ENCODE measurements at places on chromosomes 6 and 20. TPM values are rescaled to one million over a fixed set of nuclear protein-coding genes. Genes with fewer than 3 reads are reported as not detected.

The SPATS1 gene
- total RNA-seq: not detected

The C6orf15 gene
- total RNA-seq: not detected

The DNAH8 gene
- total RNA-seq: 0.39 TPM

DNA sequence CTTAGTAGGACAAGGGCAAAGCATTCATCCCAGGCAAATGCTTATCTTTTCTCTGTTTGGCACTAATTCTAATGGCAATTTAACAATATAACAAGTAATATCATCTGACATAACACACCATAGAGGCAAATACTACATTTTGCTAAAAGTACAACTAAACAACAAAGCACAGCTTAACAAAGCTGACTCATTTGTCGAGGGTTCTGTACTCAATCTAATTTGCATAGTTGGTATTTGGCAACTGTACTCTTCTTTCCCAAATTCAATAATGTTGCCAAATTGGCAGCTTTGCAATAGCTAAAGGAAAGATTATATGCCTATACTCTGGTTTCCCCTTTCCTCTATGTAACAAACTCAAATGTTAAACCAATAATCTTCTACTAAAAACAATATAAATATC is 461.0 kb downstream of the PKHD1 start:
- DNase-seq: no peak

DNA sequence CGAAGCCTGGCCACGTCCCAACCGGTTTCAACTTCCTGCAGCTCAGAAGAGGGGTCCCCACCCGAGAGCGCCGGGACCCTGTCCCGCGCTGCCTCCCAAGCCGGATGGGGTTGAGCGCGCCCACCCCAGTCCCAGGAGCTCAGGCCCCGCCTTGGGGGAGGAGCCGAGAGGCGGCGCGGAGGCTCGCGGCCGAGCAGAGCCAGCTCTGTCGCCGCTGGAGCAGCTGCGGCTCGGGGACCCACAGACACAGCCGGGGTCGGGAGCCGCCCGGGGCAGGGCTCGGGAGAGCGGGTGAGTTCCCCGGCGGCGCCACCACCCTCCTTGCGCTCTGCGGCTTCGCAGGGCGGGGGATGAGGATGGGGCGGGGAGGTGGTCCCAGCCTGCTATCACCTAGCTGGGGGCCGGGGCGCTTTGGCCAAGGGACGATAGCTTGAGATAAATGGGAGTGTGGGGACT is at the start of gene PPP1R16B:
TSS of gene PPP1R16B (plus strand) at position 196 of the 456 bp plus-strand sequence. CDS start 30,229 bp downstream, outside the sequence.
- DNase-seq: peak; percentile 54

DNA sequence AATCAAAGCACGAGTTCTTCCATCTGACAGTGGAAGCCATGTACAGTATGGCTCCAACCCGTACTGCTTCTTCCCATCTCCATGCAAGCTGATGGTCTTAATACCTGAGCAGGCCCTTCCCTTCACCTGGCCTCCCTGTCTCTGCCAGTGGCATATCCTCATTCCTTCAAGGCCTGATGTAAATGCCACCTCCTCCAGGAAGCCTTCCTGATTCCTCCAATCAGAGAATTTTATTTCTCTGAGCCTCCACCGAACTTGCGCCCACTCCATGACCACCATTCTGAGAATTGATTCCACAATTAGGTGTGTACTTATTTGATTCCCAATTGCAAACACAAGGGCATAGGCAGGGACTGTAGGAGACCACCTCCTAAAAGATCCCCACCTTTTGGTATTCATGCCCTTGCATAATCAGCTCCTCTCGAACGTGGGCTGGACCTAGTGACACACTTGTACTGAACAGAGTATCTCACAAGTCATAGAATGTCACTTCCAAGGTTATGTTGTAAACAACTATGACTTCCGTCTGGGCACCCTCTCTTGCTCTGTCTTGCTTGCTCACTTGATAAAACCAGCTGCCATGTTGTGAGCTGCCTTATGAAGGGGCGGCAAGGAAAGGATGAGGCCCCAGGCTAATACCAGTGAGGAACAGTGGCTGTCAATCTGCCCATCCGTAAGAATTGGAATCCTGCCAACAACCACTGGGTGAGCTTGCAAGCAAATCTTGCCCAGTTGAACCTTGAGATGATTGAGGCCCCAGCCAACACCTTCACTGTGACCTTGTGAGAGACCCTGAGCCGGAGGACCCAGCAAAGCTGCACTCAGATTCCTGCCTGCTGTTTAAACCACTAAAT is 38.8 kb downstream of the CPNE5 start:
- no peak for DNase-seq

DNA sequence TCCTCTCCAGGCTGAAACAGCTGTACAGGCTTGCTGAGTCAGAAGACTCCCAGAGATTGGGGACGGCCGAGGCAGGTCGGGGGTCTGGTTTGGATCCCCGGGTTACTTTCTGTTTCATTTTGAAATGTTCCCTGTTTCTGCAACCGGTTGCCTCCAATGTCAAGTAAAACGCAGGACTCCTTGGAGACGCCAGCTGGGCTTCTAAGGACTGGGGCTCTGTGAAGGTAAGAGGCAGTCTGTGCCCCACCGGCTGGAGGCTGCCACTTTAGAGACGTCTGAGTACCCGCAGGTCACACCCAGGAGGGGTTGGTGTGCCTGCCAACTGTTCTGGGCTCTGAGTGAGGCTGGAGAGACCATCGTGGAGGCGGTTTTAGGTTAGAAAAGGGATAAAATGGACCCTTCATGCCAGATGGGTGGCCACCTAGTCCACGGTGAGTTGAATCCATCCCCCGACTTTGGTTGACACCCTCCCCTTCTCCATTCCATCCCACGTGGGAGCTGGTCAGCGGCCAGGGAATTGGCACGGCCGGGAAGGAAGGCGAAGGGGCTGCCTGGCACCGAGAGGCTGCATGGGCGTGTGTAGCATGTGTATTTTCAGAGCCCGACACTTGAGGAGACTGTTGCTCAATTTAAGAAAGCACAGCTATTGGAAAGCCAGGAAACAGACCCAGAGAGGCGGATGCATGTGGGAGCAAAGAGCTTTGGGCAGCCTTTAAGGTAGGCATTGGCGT is 240.9 kb downstream of the PHACTR1 start:
- DNase-seq: peak; percentile 2

DNA sequence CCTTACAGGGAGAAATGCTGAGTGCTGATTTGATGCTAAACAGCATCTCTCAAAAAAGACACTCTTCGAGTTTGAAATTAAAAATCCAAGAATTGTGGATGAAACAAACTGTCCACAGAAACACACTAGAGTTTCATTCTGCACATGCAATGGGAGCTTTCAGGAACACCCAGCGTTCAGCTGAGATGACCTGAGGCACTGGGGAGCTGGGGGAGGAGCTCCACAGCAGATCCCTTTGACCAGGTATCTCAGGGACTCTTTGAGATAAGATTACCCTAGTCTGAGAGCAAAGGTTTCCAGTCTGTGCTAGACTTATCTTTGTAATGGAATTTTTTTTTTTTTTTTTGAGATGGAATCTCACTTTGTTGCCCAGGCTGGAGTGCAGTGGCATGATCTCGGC is 70.8 kb upstream of the AGPAT4 start:
- no peak for DNase-seq

Data from neural crest cell (in vitro differentiated cells).